ENCODE measurements at places on chromosomes 4 and X.

DNA sequence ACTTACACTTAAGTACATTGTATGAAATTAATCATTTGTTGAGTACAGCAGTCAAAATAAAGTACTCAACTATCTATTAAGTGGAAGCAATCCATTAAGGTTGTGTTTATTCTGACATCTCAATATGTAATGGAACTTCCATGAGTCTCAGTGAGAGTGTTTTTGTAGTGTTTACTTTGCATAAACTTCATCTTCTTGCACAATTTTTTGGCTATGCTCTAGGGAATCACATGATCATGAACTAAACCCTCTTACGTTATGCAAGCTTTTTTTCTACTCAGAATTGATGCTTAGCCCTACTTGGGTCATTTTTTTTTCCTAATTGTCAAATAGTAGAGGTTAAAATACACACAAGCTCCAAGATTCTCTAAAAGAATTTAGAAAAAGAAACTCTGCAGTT, 21.1 kb upstream of the PIGA start:
- no peak for DNase-seq

- no peak for DNase-seq
Observed at GRCh38 chr4:6991771-6992557, 51.2 kb upstream of the TADA2B start.

DNA sequence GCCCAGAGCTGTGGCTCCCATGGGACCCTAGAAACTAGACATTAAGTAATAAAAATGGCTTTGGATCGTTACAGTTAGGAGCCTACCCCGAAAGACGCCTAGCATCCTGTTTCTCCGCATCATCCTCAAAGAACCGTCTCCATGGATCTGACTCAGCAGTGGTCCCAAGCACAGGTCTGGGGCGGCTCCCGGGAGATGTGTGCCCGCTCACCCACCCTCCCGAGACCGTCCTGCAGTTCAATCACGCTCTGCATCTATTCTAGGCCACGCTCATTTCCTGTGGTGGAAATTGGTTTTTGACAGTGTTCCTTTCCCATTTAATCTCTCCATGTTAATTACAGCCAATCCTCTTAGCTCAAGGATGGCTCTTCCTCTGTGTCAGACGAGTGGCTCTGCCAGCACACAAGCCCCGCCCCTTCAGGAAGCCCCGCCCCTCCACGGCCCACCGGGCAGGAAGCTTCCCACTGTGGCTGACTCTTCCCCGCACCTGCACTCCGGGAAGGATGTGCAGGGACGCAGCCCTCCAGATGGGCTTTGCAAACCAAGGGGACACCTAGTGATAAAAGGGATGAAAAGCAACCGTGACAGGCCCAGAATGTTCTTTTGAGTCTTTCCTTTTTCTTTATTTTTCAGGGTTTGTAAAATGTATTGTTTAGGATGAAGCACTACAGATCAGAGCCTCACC, 34.5 kb upstream of the HELT start:
- DNase-seq = no peak

DNA sequence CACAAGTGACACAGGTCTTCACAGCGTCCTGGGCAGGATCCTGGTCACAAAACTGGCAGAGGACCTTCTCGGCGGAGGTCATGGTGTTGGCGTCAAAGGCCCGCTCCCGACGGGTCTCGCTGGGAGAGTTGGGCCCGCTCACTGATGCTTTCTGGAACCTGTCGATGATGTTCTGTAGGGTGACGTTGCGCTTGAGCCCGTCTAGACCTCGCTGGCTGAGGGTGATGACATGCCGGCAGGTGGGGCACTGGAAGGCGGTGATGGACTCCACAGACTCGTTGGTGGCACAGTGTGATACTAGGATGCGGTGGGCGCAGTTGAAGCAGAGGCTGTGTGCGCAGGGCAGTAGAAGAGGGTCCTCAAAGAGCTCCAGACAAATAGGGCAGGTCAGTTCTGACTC, 53.2 kb downstream of the MID1 start:
- no peak for DNase-seq

GRCh38 chr4:180949424-180950213, 1293.6 kb upstream of the TENM3 start:
- DNase-seq = no peak

GRCh38 chr4:128770807-128771206, 38.7 kb upstream of the JADE1 start:
- DNase-seq = no peak

Data from KG1 (cell line).